Regular cardiac myocyte (primary cell): ENCODE measurements at places on chromosomes 1 and 21. TPM values are rescaled to one million over a fixed set of nuclear protein-coding genes. Genes with fewer than 3 reads are reported as not detected.

Gene HMGCS2
- total RNA-seq = not detected in 2 replicates

Gene FMN2
- 29.0 and 73.6 TPM in 2 replicates for total RNA-seq

Gene DMBX1
- total RNA-seq = not detected in 2 replicates

Gene GNAT2
- total RNA-seq = under 0.01 TPM in 2 replicates

Gene OR2G6
- not detected in 2 replicates for total RNA-seq

Gene AIM2
- total RNA-seq = not detected in 2 replicates

Gene SPAG17
- total RNA-seq = under 0.01 TPM in 1 of 2 replicates, not detected in the other

Gene SYNC
- 20.5 and 54.7 TPM in 2 replicates for total RNA-seq

Gene MPZL1
- 113 and 146 TPM in 2 replicates for total RNA-seq

Gene CD34
- 0.38 and 0.56 TPM in 2 replicates for total RNA-seq

Gene TSACC
- 0.28 TPM in 1 of 2 replicates, not detected in the other for total RNA-seq

Gene RGS1
- total RNA-seq = under 0.01 TPM in 1 of 2 replicates, not detected in the other

Gene GBP5
- under 0.01 and 0.38 TPM in 2 replicates for total RNA-seq

Gene SELL
- total RNA-seq = 1.1 and 1.2 TPM in 2 replicates

Gene FYB2
- not detected in 2 replicates for total RNA-seq

Gene OR2T11
- total RNA-seq = not detected in 2 replicates

Gene NHLH1
- total RNA-seq = under 0.01 TPM in 1 of 2 replicates, not detected in the other

Gene EPHB2
- 1.2 and 2.3 TPM in 2 replicates for total RNA-seq

Gene PCAT6
- 0.56 TPM in 1 of 2 replicates, not detected in the other for total RNA-seq

Gene CENPF
- total RNA-seq = 10.1 and 64.8 TPM in 2 replicates

Gene MYBPH
- not detected in 2 replicates for total RNA-seq

Gene OVAAL
- under 0.01 TPM in 1 of 2 replicates, not detected in the other for total RNA-seq

Gene UBASH3A
- not detected in 2 replicates for total RNA-seq

Gene PTPRF
- 66.5 and 131 TPM in 2 replicates for total RNA-seq

Gene TAL1
- total RNA-seq = 0.19 and 11.3 TPM in 2 replicates

Gene PGLYRP3
- total RNA-seq = not detected in 2 replicates

Gene ANGPTL1
- total RNA-seq = 4.6 and 23.1 TPM in 2 replicates

Gene NEGR1
- 11.8 and 13.8 TPM in 2 replicates for total RNA-seq

Gene PKP1
- total RNA-seq = under 0.01 and 0.19 TPM in 2 replicates
